CD8-positive, alpha-beta memory T cell (primary cell): ENCODE measurements at places on chromosomes 2 and 18. TPM values are rescaled to one million over a fixed set of nuclear protein-coding genes. Genes with fewer than 3 reads are reported as not detected.

Gene CELF4
- not detected for total RNA-seq

- H3K36me3 ChIP-seq: no peaks in the 10 kb centered on the region
- no peaks in the 10 kb centered on the region for H3K27me3 ChIP-seq
- H3K4me1 ChIP-seq: no peaks in the 10 kb centered on the region
- H3K27ac ChIP-seq: no peak overlapping the region
These were observed 70.7 kb downstream of the EMX1 start for GRCh38 chr2:72988041-72988440.

DNA sequence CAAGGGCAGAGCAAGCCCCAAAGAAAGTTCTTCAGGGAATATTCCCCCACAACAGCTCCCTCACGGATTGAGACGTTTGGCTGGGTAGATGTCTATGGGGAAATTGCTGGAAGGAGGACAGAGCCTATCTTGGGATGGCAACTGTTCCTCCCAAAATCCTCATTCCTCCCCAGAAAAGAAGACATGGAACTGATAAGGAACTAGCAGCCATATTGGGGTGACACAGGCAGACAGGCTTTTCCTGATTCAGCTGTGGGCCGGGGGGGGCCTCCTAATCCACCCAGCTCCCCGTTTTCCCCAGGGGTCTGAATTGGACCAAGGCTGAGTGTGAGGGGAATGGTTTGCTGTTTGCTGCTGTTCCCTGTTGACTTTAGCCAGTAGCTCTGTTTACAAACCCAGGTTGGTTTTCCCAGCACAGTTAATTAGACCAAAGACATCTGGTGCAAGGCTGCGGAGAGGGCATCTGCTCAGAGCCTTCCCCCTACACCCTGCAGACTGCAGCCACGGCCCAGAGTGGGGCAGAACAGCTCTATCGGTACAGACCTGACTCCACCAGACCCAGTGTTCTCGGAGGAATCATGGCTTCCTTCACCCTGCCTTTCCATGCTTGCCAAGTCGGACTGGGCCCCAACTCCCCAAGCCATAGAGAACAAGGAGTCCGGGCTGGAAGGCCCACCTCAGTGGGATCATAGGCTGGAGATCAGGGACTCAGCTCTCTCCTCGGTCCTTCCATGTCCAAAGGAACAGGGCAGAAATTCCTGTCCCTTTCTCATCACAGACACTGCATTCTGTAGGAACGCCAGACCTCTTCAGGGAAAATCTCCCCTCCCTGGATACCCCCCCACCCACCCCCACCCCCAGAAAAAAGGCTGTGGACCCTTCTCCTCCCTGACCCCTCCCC, 1.7 kb upstream of the PKDCC start:
- peaks cover 5% of the 10 kb centered on the region for H3K4me1 ChIP-seq
- peaks cover 5% of the 10 kb centered on the region for H3K27me3 ChIP-seq
- H3K36me3 ChIP-seq: no peaks in the 10 kb centered on the region
- DNase-seq: no peak

- H3K27ac ChIP-seq: no peak overlapping the region
- H3K27me3 ChIP-seq: no peaks in the 10 kb centered on the region
- DNase-seq: no peak
- H3K36me3 ChIP-seq: no peaks in the 10 kb centered on the region
- no peak overlapping the region for H3K4me3 ChIP-seq
- H3K4me1 ChIP-seq: no peaks in the 10 kb centered on the region
These were observed 296.2 kb upstream of the ZC3H15 start for GRCh38 chr2:186189816-186190215.

GRCh38 chr2:98923244-98923940, 12.6 kb downstream of the CRACDL start:
- no peaks in the 10 kb centered on the region for H3K4me1 ChIP-seq
- no peak overlapping the region for H3K4me3 ChIP-seq
- DNase-seq: no peak
- no peak overlapping the region for H3K27ac ChIP-seq
- no peaks in the 10 kb centered on the region for H3K27me3 ChIP-seq

GRCh38 chr18:35174093-35174731, 66.6 kb upstream of the ZNF397 start:
- no peak overlapping the region for H3K4me3 ChIP-seq
- H3K27me3 ChIP-seq: no peaks in the 10 kb centered on the region
- peaks cover 5% of the 10 kb centered on the region for H3K4me1 ChIP-seq
- no peak overlapping the region for H3K27ac ChIP-seq
- no peaks in the 10 kb centered on the region for H3K36me3 ChIP-seq
- DNase-seq: no peak

GRCh38 chr2:237861875-237862527, 2.6 kb downstream of the RAMP1 start:
- no peaks in the 10 kb centered on the region for H3K4me1 ChIP-seq
- H3K27me3 ChIP-seq: no peaks in the 10 kb centered on the region
- H3K4me3 ChIP-seq: no peak overlapping the region
- H3K27ac ChIP-seq: no peak overlapping the region
- H3K36me3 ChIP-seq: no peaks in the 10 kb centered on the region
